Stimulated activated naive CD4-positive, alpha-beta T cell treated with Interleukin-2 at 50 U/mL for 16 hours (primary cell): ENCODE measurements at places on chromosomes 3 and 15.

DNA sequence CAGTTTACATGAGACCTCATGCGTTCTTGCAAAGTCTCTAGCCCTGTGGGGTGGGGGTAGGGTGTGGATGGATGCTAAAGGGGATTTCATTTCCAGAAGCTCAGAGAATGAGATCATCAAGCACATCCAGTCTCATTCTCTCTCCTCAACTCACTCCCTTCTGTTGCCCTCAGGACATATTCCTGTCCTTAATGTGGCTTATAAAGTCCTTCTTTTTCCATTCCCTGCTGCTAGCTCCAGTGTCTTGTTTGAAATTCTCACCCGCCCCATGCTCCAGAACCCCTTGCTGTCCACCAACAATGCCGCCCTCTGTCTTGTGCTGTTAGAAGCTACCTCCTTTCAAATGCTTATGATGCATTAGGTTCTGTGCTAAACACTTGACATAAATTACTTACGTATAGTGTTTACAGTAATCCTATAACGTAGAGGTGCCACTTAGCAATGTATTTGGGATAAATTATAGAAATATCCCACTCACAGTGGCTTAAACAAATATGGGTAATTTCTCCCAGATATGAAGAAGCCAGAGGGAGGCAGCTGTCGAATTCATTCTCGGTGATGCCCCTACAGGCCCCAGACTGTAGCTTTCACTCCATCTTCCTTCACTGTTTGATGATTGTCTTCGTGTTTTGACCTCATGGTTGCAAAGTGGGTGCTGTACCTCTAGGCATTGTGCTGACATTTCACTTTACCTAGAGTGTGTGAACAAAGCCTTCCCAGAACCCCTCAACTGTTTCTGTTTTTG lies 273.1 kb upstream of the TBL1XR1 start:
- no peak for DNase-seq

- DNase-seq: no peak
Observed at GRCh38 chr15:60643555-60643954, 164.6 kb upstream of the ICE2 start.

GRCh38 chr15:69819371-69819770 lies 278.3 kb downstream of the TLE3 start:
- no peak for DNase-seq

DNA sequence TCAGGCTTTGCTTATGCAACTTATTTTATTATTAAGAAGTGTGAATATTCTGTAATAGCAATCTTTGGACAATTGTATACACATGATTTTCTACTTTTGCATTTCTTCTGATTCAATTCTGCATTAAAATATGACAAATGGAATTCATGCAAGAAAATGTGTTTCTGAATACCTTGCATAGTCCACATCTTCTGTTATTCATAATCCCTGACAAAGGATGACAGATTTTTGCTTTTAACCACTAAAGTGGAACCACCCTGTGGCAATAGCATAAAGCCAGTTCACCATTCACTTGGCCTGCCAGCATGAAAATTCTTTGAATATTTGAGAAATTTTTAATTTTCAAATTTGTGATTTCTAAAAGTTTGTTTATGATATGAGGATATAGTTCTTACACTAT lies 397.0 kb downstream of the ROBO2 start:
- no peak for DNase-seq

GRCh38 chr15:38954090-38954489 lies 389.5 kb upstream of the RASGRP1 start:
- no peak for DNase-seq

- no peak for DNase-seq
Observed at GRCh38 chr15:98442901-98443300, 205.4 kb upstream of the IGF1R start.

- no peak for DNase-seq
Observed at GRCh38 chr3:46564190-46565021, 1.7 kb downstream of the LRRC2 start.

GRCh38 chr3:189655617-189656016 lies 24.4 kb downstream of the TP63 start:
- DNase-seq: no peak

GRCh38 chr15:23472678-23473077 lies 25.6 kb upstream of the GOLGA6L2 start:
- DNase-seq: no peak

DNA sequence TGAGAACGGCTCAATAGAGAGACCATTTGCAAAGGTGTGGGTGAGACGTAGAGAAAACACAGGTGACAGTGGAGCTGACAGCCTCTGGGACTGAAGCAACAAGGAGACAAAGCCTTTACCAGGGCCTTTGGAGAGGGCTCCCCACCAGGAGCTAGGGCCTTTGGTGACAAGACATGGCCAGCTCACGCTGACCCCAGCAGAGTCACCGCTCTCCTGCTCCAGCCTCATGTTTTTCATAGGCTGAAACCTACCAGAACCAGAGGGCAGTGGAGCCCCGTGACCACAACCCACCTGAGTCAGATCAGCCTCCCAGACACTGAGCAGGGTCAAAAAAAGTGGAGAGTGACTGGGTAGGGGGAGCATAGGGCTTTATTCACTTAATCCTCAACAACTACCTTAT lies 214.7 kb downstream of the SHQ1 start:
- no peak for DNase-seq

DNA sequence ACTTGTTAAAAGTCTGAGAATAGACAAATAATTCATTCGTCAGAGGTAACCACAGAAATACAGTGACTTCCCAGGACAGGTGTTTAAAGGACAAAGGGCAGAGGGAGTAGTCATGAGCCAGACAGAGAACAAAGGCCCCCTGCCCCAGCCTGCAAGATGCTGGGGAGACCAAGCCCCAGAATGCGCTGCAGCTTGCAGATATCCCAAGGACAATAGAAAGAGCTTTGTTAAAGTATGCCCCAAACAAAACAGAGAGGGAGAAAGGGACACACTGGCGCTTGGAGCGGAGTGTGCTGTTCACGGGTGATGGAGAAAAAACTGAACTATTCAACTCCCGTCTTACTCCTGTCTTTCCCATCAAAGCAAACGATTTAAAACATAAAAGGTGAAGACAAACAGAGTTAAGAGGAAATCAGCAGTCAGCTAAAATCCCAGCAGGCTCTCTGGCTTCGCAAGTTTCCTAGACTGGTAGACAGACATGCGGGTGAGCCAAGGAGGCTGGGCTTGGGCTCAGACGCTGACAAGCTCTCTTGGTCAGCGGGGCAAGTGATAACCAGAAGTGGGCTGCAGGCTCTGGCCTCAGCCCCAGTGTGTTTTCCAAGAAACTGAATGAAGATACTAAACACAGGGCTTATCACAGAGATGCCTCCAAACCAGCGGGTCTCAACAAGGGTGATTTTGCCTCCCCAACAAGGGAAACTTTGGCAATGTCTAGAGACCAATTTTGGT lies 130.1 kb downstream of the UACA start:
- DNase-seq: no peak

DNA sequence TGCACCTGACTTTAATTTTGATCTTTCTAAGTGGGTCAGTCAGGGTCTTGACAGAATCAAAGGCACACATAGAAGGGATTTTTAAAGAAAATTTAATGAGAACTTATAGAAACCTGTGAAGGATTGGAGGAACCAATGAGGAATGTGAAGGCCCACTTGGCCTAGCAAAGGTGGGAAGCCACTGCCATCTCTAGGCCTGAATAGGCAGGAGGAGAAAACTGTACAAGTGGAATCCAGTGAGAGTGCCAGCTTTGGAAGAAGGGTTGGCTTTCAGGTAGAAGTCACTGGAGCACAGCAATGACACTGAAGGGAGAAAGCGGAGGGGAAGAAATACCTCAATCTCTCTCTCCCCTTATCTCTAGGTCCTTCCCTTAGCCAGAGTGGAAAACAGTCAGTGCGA lies 380.7 kb upstream of the KCNMB2 start:
- no peak for DNase-seq

DNA sequence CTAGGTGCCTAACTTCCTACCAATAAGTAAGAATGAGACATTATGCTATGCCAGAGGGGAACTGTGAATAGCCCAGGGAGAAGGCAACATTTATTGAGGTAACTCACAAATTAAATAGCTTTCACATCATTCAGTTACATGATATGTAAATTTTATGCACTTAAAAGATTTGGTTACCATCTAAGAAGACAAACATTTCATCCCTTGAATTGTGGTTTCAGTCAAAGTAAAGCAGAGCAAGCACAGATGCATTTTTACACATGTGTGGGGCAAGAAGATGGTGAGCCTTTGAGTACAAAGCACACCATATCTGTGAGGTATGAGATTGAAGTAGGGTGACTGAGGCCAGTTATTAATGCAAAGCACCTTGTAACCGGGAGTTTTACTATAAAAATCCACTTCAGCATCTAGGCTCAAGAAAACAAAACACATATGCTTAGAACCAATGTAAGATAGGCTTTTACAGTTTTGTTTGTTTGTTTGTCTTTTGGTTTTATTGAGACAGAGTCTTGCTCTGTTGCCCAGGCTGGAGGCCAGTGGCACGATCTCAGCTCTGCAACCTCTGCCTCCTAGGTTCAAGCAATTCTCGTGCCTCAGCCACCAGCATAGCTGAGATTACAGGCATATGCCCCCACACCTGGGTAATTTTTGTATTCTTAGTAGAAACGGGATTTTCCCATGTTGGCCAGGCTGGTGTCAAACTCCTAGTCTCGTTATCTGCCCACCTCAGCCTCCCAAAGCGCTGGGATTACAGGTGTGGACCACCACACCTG lies 3.5 kb downstream of the PLSCR2 start:
- no peak for DNase-seq

DNA sequence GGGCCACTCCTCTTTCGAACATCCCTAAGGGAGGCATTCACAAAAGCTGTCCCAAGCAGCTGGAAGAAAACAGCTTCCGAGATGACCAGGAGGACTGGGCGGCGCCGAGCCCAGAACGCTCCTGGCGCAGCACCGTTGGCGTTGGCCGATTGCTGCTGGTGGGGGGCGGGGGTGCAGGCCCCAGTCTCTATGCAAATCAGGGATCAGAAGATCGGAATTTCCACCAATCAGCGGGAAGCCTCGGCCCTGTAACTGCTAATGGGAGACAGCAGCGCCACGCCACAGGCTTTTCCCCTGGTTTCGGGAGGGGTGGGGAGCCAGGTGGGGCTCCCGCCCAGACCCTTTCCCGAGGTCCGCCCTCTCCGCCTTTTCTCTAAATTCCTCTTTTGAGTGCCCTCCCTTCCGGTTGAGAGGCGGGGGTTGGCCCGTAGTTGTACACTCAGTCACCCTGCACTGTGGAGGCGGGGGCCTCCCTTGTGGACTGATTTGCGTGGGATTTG lies 27.0 kb downstream of the HMCES start:
- DNase-seq: no peak

GRCh38 chr3:2090095-2090911 lies 8.4 kb upstream of the CNTN4 start:
- no peak for DNase-seq

DNA sequence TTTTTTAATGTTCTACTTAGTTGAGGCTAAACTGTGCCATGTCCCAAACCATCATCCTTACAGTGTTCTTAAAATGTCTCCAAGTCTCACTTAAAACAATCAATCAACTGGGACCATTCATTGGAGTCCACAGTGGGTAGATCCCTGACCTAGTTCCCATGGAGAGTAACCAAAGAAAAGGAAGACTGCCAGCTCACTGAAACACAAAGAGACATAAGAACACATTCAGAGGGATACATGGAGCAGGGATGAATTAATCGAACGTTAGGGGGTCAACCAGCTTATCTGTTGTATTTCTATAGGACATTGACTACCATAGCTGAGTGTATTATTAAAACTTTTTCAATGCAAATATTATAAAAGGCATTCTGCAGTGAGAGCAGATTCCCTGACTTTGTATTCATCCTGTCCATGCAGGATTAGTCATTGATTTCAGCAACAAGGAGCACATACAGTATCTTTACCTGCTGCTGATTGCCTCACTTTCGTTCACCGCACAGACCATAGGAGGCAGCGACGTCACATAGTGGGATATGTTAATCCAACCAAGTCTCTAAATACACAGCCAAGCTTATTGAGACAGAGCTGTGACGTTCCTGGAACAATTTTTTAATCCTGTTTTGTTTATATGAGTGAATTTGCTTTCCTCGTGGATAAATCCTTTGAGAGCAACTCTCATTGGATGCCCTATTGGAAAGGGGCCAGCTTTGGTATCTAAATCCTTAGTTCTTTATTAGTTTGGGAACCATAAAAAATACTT lies 364.9 kb upstream of the RBMS3 start:
- DNase-seq: no peak

- DNase-seq: no peak
Observed at GRCh38 chr15:69704229-69704628, 251.6 kb downstream of the RPLP1 start.

DNA sequence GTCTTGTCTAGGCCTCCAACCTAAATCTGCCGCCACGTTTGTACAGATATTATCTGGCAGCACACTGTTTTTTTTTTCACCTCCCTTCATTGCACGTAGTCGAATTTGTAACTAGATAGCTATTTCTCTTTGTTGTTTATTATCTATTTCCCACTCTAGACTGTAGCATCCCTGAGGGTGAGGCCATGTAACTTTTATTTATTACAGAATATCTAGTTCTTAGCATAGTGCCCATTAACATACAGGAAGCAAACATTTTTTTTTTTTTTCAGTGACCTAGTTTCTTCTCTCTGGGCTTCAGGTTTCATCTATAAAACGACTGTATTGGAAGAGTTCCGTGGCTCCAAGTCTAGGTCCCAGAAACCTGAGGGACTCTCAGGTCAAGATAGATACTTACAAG lies 354.3 kb downstream of the FGF12 start:
- DNase-seq: no peak

- no peak for DNase-seq
Observed at GRCh38 chr3:39222939-39223338, 30.5 kb upstream of the XIRP1 start.

GRCh38 chr15:88383354-88383753 lies 83.8 kb downstream of the MRPL46 start:
- DNase-seq: no peak

DNA sequence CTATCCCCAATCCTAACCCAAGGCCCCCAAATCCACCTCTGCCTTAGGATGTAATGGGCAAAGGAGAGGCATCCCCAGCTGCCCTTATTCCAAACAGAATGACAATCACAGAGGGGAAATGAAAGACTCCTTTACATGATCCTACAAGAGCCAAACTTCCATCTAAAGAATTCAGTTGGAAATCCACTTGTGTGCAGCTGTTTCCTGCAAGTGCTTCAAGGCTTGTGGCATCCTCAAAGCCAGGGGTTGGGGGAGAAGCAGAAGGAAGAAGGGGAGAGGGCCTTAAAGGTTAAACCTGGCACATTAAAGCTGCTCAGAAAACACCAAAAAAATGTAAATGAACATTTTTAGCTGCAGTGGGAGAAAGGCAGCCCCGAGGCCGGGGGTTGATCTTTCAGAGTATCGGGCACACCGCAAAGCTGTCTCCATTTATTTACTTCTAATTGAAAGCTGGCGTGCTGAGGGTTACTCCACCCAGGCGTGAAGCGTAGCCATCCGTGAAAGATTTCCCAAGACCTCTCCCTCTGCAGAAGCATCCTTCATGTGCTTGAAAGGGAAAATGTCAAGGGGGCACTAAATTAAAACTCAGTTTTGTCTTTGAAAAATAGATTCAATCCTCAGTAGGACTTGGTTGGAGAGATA lies 217.8 kb downstream of the SHQ1 start:
- DNase-seq: no peak
